ENCODE measurements at places on chromosomes 7 and 10. TPM values are rescaled to one million over a fixed set of nuclear protein-coding genes. Genes with fewer than 3 reads are reported as not detected.

Gene PRKCQ
- total RNA-seq: 1.3 TPM

Gene DENND11
- 9.5 TPM for total RNA-seq

Gene NME8
- total RNA-seq: not detected

Gene CPA2
- not detected for total RNA-seq

Gene HOXA3
- total RNA-seq: not detected

Gene NYAP1
- total RNA-seq: 36.6 TPM

Gene PNLIP
- not detected for total RNA-seq

Gene SMO
- 5.9 TPM for total RNA-seq

DNA sequence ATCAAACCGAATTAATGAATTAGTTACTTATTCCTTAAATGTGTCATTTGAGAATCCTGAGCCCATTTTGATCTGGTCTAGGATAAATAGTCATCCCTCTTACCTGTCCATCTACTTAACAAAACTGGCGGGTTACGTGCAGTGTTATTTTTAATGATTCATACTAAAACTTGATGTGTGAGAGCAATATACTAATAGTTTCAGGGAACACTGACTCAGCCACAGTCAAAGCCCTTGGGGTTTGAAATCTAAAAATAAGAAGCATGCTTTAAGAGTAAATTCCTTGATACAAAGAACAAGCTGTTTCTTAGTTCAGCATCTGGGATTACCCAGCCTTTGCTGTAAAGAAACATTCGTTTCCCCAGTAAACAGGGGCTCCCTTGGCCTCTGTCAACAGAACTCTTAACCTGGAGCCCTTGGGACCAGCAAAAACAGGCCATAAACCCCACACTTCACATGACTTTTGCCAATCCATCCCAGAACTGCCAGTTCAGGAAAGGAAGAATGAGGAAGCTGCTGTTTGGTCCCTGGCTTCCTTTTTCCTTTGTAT is 370.6 kb upstream of the IGFBP3 start:
- DNase-seq: no peak

- DNase-seq: peak; percentile 23
Observed at GRCh38 chr10:14822879-14823755, 14.7 kb downstream of the CDNF start.

GRCh38 chr7:2255145-2256139 is 13.4 kb downstream of the NUDT1 start:
- DNase-seq: no peak

DNA sequence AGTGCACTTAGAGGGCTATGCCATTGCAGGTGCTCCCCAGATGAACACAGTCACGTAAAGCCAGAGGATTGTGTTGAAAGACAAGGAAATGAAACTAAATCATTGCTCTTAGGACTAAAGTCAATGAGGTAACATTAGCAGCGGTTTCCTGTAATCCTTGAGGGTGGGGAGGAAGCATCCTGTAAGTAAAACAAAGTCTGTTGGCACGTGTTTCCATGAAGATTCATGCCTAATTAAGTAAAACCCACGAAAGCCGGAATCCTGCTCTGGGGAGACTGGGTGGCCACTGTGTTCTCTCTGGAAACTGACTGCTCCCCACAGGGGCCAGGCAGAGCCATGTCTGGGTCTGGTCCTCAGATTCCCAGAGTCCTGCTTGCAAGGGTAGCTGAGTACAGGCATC is 18.3 kb downstream of the STEAP1B start:
- no peak for DNase-seq

DNA sequence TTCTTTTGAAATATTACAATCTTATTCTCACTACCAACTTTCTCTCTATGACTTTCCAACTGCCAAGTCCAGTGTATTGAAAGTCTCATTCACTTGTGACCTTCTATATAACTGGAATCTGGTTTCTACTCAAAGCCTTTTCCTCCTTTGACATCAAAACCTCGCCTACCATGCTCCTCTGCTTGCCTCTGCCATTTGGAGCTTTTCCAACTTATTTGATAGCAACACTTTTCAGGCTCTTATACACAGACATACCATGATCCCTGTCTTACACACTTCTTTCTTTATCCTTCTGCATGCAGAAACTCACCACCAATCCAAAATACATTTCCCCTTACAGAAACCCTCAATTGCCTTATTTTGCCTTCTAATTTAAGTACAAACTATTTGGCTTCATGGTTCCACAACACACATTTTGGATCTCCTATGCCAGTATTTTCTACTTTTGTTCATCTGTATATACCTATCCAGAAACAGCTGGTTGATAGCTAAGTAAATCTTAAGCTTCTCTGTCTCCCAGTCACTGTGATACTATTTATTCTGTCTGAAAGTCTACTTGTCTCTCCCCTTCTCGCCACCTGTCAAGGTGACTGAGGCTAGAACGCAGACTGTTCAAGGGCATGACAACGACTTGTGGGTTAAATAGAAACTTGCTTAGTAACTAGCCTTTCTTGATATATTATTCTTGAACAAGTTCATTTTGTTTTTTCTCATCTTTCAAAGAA is 22.4 kb downstream of the GNG11 start:
- DNase-seq: no peak

DNA sequence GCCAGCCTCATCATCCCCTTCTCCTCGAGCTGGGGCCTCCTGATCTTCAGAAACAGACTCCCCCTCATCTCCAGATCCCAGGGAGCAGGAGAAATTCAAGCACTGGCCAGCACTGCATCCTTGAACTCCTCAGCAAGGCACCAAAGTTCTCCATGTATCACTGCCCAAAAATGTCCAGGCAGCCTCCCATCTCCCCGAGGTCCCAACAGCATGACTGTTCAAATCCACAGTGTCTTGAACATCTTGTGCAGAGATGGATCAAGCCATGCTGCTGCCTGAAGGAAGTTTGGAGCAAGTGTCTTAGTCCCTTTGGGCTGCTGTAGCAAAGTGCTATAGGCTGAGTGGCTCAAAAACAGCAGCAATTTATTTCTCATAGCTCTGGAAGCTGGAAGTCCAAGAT is 115.5 kb upstream of the GALNT17 start:
- no peak for DNase-seq

DNA sequence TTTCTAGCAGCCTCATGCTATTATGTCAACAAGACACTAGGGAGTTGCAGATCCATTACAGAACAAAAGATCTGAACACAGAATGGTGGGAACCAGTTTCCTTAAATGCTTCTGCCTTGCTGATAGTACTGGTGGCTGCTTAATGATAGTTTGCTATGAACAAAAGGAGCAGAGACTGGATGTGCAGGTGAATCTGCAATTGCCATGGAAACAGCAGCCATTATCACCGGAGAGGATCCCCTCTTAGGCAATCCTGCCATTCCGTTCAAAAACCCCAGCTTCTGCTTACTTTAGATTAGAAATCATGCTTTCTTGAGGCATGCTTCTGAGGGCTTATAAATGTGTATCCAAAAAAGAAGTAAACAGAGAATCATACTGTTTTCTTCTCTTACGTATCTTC is 80.0 kb upstream of the PRKAR2B start:
- no peak for DNase-seq

GRCh38 chr7:134767520-134768168 is 11.8 kb upstream of the CALD1 start:
- DNase-seq: no peak

DNA sequence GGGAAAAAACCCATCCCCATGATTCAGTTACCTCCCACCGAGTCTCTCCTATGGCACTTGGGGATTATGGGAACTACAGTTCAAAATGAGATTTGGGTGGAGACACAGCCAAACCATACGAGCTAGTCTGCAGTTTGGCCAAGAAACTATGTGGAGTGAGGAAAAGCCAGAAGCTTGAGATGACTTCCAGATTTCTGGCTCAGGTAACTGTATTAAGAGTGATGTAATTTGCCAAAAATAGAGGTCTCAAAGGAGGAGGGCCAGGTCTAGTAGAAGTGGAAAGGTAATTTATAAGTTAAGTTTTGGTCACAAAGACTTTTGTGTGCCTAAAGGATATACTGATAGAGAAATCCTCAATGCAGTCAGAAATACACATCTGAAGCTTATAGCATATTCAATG is 279.7 kb upstream of the MGMT start:
- no peak for DNase-seq

GRCh38 chr7:55120501-55121198 is 101.8 kb downstream of the EGFR start:
- DNase-seq: no peak

GRCh38 chr7:141668853-141669252 is 33.1 kb downstream of the DENND11 start:
- DNase-seq: no peak
